ENCODE measurements at places on chromosomes 12 and 14.

GRCh38 chr12:67078957-67079356 lies 190.2 kb upstream of the CAND1 start:
- DNase-seq = no peak

- peak; percentile 28 for DNase-seq
These were observed 280.5 kb downstream of the DPF3 start for GRCh38 chr14:72613231-72613974.

GRCh38 chr12:1553987-1554982 lies 40.1 kb downstream of the FBXL14 start:
- no peak for DNase-seq

DNA sequence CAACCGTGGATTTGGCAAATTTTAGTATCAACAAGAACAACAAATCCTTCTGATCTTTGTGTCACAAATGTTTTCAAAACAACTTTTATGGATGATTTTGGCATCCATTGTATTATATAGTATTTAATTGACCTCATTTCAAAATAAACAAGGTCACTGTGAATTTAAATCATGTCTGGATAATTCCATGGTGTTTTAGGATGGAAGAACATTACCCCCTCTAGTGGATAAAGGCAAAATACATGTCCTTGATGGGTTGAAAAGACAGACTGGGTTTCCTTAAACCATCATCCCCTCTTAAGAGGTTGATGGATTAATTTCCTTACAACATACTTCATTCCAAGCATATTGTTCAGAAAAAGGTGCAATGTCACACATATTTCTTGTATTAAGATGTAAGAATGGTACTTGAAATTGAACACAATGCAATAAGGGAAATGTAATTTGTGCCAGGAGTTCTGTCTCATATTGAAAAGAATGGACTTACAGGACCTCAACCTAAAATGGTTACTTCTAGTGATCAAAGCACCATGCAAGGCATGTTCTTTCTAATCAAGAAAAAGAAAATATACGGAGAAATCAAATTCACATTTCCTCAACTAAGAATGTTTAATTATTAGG lies 352.0 kb downstream of the BCAT1 start:
- no peak for DNase-seq

Measured in lung (tissue), 17 donors.